ENCODE measurements at places on chromosomes 11 and 22.
A peak's percentile ranks its signal among the peaks of the same experiment; 100 is the strongest.

- DNase-seq, result no peak
Observed at GRCh38 chr11:45859661-45860140, 12.4 kb downstream of the CRY2 start.

DNA sequence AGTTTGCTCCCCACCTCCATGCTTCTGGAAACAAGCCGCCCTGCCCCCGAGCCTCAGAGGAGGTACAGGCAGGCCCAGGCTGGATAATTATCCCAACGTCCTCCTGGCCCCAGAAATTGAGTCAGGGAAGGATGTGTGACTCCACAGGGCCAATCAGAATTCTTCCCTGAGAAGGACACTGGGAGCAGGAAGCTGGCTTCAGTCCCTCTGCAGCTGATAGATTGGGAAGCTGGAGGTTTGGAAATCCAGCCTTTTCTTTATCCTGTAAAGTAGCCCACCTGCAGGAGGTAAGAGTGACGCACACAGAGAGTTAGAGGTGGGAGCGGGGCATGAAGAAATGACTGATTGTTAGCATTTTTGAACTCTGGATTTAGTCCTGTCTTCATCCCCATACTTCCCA is 97.5 kb upstream of the CD82 start:
- DNase-seq, result no peak

GRCh38 chr22:49363526-49364230 is 464.0 kb downstream of the BRD1 start:
- no peak for DNase-seq

DNA sequence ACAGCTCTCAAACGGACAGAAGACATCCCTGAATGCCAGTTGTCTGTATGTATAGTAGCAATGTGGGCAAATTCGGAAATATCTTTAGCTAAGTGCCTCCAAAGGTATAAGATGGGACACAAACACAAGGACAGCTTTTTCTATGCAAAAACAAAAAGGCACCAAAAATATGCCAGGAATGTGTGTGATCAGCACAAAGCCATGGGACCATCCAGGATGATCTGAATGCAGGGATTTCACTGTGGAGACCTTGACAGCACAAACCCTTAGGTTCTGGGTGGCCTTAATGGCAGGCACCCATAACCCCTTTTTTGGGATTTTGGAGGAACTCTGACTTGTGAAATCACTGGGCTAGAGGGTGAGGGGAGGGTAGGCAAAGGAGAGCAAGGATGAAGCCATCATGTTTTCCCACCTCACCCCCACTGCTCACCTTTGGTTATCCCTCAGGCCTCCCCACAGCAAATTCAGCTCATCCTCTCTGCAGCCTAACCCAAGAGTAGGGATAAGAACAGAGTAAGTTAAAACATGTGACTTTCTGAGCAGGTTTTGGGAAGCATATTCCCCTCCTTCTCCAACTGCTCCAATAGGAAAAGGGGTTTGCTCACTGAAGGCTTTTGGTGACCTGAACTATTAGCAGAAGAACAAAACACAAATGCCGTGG is 154.6 kb downstream of the SNX19 start:
- DNase-seq, result no peak

GRCh38 chr11:115316696-115317095 is 187.5 kb downstream of the CADM1 start:
- DNase-seq, result no peak

DNA sequence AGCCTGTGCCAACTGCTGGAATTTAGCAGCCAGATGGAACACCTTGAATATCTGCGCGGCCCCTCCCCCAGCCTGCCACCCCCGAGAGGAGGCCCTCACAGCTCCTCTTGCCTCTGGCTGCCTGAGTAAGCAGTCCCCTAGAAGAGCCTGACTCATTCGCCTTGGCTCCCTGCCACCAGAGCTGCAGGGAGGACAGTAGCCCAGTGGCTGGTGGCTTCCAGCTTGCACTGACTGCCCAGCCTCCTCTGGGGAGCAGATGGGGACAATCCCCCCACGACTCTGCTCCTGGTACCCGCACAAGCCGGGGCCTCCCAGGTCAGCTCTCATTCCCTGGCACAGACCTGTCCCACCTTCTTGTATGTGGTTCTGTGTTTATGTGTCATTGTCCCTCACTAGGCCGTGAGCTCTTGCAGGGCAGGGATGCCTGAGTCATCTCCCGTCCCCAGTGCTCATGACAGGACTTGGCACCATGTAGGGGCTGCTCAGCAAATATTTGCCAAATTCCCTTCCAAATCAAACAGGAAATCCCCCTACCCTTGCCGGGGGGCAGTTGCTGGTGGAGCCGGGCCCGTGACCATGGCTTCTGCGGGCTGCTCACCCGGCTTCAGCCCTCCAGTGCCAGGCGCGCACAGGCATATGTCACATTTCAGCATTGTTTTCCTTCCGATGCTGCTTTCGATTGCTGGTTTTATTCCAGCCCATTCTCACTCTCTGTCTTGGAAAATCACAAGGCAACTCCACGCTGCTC is 43.6 kb downstream of the CACNG2 start:
- DNase-seq, result peak; percentile 72

GRCh38 chr11:78737891-78738290 is 163.2 kb upstream of the NARS2 start:
- no peak for DNase-seq

DNA sequence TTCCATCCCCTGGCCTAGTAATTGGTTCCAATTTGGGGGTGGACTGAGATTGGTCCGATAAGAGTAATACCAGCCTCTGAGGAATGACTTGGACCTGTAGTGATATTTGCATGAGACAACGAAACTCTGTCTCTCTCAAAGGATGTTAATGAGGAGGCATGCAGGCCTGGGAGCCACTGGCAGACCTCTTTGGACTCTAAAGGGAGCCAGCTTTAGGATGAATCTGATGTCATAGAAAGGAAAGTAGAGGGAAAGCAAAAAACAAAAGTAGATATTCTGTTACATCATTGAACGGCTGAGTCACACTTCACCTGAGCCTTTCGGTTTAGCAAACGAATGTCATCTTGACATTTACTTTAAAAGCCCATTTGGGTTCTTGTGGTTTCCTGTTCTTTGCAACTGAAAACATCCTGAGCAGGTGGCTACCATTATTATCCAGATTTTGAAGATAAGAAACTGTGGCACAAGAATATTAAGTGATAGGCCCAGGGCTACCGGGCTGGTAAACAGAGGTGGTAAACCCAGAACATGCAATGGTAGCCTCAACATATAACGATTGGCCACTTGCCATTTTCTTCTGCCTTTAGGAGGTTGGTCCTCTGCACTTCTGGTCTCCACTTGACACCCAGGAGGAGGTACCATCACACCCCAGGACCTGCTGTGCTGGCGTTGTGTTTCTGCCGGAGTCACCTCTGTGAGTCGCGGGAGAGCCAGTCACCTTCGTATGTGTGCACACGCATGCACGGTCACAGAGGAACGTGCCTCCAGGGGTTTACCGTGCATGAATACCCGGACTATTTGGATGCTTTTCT is 42.7 kb downstream of the RTL6 start:
- DNase-seq, result no peak

DNA sequence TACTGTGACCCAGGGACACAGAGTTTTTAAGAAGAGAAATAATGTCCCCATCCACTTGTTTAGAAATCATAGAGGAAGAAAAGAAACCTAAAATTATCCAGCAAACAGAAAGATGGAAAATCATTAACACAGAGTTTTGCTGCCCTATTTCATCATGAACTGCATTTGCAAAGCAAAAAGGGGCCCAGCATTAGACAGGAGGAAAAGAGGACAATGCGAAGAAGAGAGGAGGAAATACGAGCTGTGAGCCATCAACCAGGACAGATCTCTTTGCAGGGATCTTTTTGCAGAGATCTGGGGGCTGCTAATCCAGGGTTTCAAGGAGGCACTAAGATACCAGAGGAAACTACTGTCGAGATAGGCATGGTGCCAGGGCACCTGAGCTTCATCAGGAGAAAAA is 14.4 kb upstream of the NCAM1 start:
- no peak for DNase-seq

DNA sequence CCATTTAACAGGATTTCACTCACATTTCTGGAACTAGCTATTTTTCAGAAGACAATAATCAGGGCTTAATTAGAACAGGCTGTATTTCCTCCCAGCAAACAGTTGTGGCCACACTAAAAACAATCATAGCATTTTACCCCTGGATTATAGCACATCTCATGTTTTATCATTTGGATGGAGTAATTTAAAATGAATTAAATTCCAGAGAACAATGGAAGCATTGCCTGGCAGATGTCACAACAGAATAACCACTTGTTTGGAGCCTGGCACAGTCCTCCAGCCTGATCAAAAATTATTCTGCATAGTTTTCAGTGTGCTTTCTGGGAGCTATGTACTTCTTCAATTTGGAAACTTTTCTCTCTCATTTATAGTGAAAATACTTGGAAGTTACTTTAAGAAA is 9.2 kb downstream of the PRSS23 start:
- no peak for DNase-seq

DNA sequence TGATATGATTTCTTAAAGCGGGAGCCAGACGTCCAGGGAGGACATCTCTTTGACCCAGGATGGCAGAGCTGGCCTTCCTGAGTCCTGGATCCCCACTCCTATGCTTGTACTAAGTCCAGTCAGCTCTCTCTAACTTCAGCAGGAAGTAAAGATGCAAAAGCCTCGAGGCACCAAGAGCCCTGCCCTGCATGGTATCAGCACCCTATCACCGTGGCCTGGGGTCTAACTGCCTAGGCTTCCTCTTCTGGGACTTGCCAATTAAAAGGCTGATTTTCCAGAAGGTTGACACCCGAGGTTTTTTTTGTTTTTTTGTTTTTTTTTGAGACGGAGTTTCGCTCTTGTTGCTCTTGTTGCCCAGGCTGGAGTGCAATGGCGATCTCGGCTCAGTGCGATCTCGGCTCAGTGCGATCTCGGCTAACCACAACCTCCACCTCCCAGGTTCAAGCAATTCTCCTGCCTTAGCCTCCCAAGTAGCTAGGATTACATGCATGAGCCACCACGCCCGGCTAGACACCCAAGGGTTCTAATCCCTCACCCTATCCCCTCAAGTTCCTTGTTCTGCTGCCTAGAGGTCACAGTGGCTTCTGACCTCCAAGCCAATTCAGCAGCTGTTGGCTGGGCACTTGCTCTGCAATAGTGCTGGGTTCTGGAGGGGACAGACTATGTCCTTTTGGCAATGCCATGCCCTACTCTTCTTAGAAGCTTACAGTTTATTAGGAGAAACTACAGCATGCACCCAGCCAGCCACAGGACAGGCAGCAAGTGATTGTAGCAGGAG is 50.6 kb upstream of the FTH1 start:
- no peak for DNase-seq

Measured in HEK293T (cell line).